ENCODE measurements at places on chromosomes 1 and 21.

DNA sequence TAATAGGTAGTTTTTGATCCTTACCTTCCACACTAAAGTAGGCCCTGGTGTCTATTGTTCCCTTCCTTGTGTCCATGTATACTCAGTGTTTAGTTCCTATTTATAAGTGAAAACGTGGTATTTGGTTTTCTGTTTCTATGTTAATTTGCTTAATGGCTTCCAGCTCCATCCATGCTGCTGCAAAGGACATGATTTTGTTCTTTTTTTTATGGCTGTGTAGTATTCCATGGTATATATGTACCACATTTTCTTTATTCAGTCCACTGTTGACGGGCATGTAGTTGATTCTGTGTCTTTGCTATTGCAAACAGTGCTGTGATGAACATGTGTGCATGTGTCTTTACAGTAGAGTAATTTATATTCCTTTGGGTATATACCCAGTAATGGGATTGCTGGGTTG, 20.8 kb downstream of the PRCC start:
- DNase-seq, result no peak

GRCh38 chr1:192100686-192101468, 57.4 kb upstream of the RGS18 start:
- no peak for DNase-seq

DNA sequence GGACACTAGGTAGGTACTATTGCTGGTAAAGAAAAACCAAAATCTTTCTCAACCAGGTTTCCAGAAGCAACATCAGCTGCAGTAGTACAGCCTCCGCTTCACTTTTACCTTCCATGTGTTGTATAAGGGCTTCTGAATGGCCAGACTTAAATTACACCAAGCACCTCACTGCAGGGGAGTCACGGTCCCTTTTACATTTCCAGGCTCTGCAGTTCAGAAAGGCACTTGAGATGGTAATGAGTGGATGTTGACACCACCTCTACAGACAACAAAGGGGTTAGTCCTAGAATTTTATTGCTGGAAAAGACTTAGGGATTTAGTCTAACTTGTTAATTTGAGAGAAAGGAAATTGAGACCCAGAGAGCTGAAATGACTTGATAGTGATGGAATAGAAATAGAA, 12.0 kb upstream of the DUSP12 start:
- DNase-seq, result no peak

DNA sequence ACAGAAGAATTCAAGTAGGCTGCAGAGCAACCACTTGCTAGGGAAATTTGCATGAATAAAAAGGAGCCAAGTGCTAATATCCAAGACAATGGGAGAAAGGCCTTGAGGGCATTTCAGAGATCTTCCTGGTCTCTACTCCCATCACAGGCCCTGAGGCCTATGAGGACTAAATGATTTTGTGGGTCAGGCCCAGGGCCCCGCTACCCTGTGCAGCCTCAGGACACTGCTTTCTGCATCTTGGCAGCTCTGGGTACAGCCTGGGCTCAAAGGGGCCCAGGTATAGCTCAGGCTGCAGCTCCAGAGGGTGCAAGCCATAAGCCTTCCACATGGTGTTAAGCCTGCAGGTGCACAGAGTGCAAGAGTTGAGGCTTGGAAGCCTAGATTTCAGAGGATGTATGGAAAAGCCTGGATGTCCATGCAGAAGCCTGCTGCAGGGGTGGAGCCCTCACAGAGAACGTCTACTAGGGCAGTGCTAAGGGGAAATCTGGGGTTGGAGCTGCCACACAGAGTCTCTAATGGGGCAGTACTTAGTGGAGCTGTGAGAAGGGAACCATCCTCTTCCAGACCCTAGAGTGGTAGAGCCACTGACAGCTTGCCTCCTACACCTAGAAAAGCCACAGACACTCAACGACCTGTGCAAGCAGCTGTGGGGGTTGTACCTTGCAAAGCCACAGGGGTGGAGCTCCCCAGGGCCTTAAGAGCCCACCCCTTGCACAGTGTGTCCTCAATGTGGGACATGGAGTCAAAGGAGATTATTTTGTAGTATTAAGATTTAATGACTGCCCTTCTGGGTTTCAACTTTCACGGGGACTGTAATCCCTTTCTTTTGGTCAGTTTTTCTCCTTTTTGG, 13.7 kb upstream of the ACTRT2 start:
- no peak for DNase-seq

GRCh38 chr21:45126204-45126626, 51.8 kb downstream of the ADARB1 start:
- no peak for DNase-seq

DNA sequence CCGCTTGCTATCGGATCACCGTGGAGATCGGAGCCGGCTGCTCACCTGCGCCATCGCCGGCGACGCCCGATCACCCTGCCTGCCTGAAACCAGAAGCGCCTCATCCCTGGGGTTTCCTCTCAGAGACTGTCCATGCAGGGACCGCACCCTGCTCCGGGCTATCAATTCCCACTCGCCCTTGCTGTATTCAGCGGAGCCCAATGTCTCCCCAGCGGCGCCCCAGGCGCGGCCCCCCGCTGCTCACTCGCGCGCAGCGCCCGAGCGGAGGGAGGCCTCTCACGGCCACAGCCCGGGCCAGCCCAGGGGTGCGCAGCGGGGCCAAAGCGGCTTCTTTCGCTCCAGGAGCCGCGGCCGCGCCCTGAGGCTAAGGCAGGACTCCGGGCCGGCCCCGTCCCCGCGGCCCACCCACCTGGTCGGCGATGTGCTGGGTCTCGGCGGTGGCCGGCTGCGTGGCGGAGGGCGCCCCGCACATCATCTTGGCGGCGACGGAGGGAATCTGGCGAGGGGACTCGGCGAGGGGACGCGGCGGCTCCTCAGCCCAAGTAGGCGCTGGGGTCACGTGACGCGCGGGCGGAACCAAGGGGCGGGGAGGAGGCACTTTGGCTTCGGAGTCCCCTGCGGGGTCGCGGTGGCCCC, at the start of gene CSTB:
Gene CSTB, minus strand, starts transcription at position 514 of the 636 bp plus-strand sequence. Its CDS starts 39 bp downstream, at position 475.
- DNase-seq, result peak; percentile 81

DNA sequence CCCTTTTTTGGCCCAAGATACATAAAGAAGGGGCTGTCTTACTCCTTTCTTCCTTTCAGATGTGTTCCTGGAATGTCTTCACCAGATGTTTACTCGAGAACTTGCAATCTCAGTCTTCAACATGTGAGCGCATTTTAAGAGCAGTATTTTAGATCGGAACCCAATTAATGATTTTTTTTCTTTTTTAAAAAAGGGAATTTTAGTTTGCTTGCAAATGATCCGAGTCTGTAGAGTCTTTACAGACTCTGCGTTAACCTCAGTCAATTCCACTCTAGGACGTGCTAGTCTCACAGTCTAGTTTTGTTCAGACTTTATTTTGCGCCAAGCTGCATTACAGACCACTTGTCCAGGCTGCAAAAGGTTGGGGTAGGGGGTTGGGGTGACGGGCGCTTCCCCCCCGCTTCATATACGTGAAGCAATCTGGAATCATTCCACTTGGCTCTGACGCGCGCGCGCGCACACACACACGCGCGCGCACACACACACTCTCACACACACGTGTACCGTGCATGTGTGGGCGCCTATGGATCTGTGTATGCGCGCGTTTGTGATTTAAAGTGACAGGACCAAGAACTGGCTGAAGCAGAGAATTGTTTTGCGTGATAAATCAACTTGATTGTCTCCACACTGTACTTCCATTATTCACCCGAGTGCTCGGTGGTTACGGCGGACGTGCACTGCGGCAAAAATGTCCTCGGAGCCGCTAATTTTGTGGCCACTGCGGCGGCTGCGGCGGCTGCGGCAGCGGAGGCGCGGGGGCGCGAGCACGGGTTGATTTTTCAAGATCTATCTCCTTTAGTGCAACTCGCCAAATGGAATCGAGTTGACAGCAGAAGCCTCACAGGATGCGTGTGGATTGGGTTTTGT, 25.6 kb upstream of the NFIA start:
- peak; percentile 45 for DNase-seq

- DNase-seq, result no peak
Observed at GRCh38 chr1:63264161-63264560, 58.2 kb upstream of the FOXD3 start.

DNA sequence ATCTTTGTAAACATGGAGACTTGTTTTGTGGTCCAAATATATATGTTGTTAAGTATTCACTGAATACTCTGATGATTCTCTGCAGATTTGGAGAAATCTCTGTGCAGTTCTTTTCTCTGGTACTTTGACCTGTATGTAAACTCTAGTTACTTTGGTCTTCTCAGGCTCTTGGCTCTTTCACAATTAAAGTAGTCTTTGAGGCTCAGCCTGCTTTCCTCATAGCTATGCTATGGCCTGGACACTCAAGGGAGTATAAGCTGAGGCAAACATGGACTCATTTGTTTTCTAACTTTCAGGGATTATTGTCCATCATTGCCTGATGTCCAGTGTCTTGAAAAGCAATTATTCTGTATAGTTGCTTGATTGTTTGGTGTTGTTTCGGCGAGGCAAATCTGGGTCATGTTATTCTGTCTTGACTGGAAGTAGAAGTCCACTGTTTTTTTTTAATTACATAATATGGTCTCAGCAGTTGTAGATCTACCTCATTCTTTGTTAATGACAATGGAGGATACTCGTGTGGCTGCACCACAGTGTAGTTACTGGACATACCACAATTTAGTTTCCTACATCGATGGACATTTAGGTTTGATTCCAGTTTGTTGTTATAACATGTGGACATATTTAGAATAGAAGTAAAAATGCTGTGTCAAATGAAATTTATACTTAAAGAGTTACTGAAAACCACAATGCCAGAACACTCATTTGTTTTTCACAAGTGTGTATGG, 9.2 kb downstream of the PTBP2 start:
- DNase-seq, result no peak

- peak; percentile 6 for DNase-seq
Observed at GRCh38 chr1:6743189-6744101, 41.8 kb upstream of the CAMTA1 start.

DNA sequence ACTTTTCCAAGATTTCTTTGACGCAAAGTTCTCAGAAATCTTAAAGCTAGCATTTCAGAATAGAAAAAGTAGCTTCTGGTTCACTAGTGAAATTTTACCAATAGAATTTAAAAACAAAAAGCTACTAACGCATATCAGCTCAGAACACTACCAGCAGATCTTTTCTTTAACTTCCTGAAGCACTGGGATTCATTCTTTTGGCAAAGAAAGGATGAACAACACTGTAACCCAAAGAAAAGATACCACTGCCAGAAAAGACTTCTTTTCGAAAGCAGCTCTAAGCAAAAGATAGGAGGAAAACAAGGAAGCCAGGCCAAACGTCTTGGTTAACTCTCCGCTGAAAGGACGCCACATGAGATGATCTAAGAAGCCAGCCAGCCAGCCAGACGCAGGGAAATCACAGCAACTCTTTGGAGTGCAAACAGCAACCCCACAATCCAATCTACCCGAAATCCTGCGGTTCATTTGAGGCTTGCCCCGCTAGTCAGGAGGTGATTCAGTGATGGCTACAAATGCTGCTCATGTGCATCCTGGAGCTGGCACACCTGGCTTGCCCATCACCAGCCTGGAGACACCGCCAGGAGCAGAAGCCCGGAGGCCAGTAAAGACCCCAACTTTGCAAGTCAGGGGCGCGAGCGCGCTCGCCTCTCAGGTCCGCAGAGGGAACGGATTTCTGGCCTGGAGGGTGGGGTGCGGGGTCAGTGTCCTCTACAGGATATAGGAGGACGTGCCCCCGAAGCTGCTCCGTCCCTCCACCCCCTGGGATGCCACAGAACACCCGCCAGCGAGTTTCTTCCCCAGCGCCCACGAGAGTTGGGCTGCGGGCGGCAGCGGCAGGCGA, 812 bp downstream of the NBPF1 start:
- peak; percentile 94 for DNase-seq

DNA sequence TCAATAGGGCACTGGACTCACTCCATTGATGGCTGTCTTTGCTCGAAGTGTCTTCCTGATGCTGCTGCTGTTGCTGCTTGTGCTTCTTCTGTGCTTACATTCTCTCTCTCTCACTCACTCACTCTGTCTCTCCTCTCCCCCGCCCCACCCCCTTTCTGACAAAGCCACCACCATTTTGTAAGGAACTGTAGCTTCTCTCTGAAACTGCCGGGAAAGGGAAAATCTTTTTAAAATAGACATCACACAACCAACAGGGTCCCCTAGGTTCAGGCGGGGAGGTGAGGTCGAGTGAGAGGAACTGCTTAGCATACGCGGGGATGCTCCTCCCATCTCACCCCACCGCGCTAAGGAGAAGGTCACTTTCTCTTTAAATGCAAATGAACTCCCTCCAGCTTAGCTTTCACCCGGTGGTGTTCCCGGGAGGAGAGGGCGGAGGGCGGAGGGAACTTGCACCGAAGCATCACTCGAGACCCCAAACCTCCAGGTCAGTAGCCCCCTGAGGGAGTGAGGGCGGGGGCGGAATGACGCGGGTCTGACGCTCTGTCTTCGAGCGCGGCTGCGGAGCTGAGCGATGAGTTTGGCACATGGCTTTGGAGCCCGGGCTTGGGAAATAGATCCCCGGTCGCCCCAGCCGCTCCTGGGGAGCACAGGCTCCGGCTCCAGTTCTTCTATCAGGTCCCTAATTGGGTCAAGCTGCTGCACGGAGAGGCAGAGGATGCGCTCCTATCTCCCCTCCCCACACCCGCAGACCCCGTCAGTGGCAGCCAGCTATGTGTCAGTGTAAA, at the start of gene CCDC28B:
Gene CCDC28B, plus strand, starts transcription at position 370 of the 785 bp plus-strand sequence. CDS start 1,341 bp downstream, outside the sequence.
- DNase-seq, result peak; percentile 70

GRCh38 chr1:168088511-168089325, 48.0 kb downstream of the GPR161 start:
- no peak for DNase-seq

- DNase-seq, result no peak
Observed at GRCh38 chr1:38168365-38168764, 121.8 kb upstream of the POU3F1 start.

DNA sequence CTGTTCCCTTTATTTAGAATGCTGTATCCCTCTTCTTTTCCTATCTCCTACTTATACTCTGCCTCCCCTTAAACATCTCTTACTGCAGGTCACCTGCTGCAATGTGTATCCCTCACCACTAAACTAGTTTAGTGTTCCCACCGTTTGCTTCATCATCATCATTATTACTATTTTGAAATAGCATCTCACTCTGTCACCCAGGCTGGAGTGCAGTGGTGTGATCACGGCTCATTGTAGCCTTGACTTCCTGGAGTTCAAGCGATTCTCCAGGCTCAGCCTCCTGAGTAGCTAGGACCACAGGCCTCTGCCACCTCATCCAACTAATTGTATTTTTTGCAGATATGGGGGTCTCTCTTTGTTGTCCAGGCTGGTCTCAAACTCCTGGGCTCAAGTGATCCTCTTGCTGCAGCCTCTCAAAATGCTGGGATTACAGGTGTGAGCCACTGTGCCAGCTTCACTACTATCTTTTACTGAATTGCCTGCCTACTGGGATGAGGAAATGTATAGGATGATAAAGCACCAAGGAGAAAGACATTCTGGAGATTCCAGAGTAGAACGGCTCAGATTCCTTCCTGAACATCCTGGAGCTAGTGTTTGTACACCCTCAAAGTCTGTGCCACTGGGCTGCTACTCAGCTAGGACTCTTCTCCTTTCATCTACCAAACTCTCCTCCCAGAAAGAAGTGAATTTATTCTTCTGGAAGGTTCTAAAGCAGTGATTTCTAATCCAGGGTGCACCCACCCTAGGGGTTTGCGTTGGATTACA, 8.6 kb upstream of the IFNAR1 start:
- DNase-seq, result no peak

Measured in anterior cingulate cortex (tissue), 58 donors.